Left lobe of liver (tissue), 2 donors: ENCODE measurements at places on chromosomes 16 and 17. TPM values are rescaled to one million over a fixed set of nuclear protein-coding genes. Genes with fewer than 3 reads are reported as not detected.

GRCh38 chr16:82990155-82990554 is 363.4 kb downstream of the CDH13 start:
- DNase-seq: no peak

GRCh38 chr16:23712976-23713375 is at the start of gene ERN2:
Gene ERN2, minus strand, starts transcription at chr16:23713222. Its CDS starts 35 bp downstream, at chr16:23713187.
- no peak for DNase-seq

GRCh38 chr17:29705386-29705785 is 82.7 kb upstream of the CORO6 start:
- DNase-seq: no peak

DNA sequence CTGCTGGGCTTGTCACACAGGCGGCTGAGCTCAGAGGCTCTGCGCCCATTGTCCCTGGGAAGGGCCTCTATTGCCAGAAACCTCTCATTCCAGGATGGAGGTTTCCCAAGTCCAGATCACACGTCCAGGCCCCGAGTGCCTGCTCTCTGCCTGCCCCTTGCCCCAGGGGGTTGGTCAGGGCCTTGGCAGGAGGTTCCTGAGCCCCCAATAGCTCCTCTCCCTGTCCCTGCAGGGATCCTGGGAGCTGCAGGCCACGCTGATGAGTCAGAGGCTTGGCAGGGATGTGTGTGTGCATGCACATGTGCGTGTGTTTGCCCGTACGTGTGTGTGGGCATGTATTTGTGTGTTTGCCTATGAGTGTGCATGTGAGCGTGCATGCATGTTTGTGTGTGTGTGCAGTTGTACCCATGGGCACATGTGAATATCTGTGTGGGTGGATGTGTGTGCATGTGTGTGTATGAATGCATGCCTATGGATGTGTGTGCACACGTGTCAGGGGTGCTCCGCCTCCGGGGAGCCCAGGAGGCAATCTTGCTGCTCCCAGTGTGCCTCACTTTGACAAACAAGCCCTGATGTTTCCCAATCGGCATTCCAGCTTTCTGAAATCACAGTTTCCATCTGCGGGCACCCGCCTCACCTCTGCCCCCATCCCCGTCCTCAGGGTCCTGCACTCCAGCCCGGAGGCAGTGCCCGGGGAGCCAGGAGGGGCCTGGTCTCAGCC is 98.4 kb upstream of the GSE1 start:
- peak; percentile 93 for DNase-seq

DNA sequence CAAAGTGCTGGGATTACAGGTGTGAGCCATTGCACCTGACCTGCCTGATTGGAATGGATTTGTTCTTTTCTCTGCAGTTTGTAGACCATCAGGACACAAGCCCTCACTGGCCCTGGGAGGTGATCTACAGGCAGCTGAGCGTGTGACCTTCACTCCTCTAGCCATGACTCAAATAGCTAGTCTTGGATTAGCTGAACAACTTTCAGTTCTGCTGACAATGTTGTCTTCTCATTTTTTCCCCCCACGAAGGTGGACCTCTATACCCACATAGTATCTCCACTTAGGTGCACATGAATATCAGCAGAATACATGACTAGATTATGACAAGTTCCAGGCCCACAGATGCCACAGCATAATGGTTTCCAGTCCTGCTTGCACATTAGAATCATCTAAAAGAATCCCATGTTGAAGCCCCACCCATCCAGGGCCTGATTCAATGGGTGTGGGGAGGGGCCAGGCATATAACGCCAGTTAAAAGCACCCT is 36.8 kb downstream of the HS3ST3B1 start:
- no peak for DNase-seq

DNA sequence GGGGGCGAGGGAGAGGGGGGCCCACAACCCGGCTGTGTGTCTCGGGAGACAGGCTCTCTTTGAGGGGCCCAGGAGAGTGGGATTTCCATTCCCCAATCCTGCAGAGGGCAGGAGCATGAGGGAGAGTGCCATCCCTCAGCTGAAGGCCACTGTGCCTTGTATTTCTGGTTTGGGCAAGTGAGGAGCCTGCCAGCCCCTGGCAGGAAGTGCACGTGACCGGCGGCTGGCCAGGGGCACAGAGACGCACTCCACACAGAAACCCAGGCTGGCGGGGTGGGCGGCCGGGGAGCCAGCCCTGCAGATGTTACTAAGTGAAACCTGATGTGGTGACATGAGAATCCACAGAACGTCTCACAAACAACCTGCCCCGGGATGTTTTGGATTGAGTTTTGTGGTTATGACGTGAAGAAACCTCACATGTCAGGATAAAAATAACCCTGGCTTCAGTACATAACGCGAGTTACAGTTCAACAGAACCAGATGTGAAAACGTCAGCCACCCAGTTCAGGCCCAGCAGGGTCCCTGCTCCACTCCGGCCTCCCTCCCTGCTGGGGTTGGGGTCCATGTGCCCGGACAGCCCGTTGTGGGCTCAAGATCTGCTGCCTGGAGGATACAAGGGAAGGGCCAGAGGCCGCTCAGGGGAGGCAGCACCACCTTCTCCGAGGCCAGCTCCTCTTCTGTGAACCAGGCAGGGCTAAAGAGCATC is 51.7 kb upstream of the MTSS2 start:
- DNase-seq: peak; percentile 88

- DNase-seq: no peak
These were observed 622 bp upstream of the KRT28 start for GRCh38 chr17:40800381-40800780.

GRCh38 chr17:76707985-76708807 is 2.6 kb downstream of the MXRA7 start:
- no peak for DNase-seq

DNA sequence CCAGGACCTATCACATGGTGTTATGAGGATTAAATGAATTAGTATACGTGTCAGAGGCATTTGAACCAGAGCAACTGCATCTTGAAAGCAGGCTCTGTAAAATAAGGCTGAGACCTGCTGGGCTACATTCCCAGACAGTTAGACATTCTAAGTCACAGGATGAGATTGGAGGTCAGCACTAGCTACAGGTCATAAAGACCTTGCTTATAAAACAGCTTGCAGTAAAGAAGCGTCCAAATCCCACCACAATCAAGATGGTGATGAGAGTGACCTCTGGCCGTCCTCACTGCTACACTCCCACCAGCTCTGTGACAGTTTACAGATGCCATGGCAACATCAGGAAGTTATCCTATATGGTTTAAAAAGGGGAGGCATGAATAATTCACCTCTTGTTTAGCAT is 71.8 kb downstream of the IRF8 start:
- no peak for DNase-seq

DNA sequence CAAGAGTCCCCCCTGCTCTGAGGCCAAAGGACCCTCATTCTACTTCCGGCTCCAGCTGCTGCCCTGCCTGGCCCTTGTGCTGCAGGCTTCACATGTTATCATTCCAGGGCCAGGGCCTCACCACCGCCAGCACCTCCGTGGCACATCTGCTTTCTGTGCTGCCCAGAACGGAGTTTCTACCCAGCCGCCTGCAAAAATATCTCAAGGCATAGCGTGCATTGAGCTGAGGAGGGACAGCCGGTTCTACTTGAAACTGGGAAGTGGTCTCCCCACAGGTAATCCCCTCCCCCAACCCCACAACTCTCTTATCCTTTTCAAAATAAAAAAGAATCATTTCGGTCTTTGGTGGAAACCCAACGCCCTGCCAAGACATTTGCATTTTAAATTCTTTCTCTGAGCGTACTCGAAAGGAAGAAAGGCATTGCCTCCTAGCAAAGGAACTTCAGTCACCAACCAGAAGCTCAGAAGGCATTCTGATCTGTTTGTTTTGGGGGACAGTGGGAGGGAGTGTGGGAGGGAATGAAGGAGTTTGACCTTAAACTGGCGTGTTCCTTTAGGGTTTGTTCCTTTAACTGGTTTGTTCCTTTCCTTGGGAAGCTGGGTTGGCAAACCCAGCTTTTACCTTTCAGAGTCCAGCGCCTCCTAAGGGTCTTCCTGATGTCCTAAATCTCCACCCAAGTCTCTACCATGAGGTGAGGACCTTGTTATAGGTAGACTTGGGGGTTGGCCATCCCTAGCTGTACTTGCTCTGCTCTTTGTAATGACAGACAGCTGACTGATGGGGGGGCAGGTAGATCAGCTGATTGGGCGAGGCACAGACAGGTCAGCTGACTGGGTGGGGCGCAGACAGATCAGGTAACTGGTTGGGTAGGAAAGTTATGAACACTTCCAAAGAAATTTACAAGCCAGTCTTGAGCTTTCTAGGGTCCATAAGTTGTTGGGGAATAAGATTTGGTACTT is 33.4 kb upstream of the PIK3R6 start:
- peak; percentile 27 for DNase-seq

DNA sequence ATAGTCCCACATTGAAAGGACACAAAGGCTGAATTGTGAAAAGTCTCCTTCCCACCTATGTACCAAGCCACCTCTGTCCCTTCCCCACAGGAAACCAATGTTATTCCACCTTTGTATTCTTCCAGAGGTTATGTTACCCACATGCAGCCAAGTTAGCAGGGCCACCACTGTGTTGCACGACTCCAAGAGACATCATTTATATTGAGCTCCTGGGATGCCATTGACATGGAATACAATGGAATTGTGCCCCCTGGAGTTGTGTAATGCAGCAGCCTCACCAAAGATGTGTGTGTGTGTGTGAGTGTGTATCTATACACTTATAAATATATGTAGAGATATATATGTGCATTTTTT is 21.6 kb upstream of the MSI2 start:
- no peak for DNase-seq

DNA sequence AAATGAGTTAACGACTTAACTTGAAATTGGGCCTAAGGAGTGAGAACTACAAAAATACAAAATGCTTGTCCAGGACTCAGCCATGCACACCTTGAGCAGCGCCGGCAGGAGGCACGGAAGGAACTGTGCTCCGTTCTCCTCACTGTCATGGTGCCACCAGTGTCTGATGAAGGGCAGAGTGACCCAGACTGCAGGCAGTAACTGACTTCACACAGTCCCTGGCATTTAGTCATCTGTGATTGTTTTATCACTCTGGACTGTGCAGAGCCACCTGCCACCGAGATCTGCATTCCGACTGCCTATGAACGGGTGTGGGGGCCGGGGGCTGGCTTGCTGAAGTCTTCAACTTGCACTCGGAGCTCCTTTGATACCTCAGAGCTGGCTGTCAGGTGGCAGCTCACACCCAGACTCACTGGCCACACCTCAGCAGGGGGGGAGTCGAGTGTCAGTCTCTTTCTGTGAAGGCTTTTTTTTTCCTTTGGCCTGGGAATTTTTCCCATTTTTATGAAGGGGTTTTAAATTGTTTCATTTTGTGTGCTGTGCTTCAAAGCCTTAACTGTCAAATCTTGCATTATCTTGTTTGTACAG is 20.2 kb upstream of the ENDOV start:
- no peak for DNase-seq

- DNase-seq: no peak
These were observed 3.2 kb downstream of the ACSF3 start for GRCh38 chr16:89096768-89097391.

DNA sequence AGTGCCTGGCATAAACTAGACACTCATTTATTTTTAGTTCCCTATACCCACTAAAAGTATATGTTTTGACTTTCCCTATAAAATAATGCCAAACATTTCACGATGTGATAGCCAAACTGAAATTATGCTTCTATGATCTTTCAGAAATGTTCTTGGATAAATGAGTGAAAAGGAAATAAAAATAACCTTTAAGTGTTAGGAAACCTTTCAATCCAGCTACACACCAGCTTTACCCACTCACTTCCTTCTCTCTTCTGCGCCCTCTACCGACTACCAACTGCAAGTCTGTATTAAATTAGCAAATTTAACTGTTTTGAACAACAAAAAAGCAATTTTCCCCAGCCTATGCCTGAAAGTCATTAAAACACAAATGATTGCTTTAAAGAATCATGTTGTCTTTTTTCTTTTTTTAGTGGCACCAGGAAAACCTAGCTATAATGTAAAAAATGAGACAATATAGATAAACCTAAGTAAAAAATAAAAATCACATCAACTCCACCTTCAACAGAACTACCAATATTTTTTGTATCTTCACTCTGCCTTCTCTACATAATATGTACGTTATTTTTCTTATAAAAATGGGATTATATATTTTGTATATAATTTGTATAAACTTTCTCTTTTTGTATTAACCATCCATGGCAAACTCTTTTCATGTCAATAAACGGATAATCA is 13.2 kb upstream of the TMEM100 start:
- no peak for DNase-seq

DNA sequence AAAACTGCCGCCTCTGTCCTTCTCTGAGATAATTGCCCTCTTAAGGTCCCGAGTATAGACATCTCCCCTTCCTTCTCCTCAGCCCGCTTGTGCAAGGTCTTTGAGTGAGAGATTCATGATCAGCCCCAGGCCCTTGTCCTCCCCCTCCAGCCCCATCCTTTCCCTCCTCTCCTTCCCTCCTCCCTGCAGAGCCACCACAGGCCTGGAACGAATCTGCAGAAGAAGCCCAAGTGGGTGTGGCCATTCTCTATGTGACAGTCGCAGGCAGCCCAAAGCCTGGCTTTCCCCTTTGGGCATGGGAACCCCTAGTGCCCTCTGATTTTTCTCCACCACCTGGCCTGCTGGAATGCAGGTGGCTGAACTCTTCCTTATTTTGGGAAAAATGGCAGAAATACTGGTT is 7.2 kb upstream of the NDRG4 start:
- no peak for DNase-seq

GRCh38 chr16:88058136-88058535 is 106.9 kb downstream of the BANP start:
- no peak for DNase-seq

- DNase-seq: no peak
These were observed 327.7 kb downstream of the BCAS3 start for GRCh38 chr17:61005358-61005757.

DNA sequence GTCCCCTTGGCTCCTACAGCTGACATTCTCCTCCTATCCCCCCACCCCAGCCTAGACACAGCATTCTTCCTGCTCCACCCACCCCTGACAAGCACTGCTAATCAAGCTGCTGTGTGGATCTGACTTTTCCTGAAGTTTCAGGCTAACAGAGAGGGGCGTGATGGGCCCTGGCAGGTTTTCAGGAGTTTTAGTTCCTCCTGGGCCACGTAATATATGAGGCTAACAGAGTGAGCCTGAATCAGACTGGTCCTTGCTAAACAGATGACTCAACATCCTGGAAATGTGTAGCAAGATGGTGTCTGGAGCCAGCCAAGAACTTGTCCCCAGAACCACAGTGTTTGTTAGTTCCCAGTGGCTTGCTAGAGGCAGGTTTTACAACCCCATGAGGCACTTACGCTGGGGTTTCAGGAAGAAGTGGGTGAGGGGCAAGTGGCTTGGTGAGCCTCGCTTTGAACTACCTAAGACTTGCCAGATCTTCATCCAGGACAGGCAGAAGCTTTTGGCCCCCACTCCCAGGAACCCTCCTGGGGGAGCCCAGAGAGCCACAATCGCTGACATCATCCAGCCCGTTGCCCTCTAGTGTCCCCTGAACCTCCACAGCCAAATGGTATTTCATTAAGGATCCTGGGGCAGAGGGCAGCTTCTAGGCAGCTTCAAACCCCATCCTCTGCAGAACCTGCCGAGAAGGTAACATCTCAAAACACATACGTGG is 15.9 kb downstream of the TMEM92 start:
- DNase-seq: no peak

GRCh38 chr16:53715023-53715384 is 11.0 kb downstream of the FTO start:
- no peak for DNase-seq

Gene AOC3
- total RNA-seq: 8.6 TPM

Gene SMIM22
- total RNA-seq: 0.60 TPM

Gene UTS2R
- not detected for total RNA-seq

Gene TNP2
- total RNA-seq: not detected

Gene ABCC12
- 0.08 TPM for total RNA-seq

Gene PALB2
- 4.6 TPM for total RNA-seq

Gene AGRP
- not detected for total RNA-seq
